Neural crest cell (in vitro differentiated cells): ENCODE measurements at places on chromosomes 11 and 22.

DNA sequence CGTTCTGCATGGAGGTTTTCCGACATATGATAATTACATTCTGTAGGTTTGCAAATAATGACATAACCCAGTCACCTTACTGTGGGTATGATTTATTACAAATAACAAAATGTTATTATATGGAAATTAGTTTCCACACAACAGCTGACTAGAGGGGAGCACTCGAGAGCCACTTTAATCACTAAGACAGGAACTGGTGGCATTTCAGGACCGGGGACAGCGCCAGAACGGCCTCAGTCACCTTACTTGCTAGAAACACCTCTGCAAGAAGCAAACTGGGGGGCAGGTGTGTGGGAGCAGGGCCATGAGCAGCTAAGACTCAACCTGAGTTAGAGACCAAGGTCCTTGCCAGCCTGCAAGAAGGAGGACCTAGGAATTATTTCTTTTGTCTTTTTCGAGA lies 199.9 kb downstream of the DSCAML1 start:
- peak; percentile 62 for DNase-seq

DNA sequence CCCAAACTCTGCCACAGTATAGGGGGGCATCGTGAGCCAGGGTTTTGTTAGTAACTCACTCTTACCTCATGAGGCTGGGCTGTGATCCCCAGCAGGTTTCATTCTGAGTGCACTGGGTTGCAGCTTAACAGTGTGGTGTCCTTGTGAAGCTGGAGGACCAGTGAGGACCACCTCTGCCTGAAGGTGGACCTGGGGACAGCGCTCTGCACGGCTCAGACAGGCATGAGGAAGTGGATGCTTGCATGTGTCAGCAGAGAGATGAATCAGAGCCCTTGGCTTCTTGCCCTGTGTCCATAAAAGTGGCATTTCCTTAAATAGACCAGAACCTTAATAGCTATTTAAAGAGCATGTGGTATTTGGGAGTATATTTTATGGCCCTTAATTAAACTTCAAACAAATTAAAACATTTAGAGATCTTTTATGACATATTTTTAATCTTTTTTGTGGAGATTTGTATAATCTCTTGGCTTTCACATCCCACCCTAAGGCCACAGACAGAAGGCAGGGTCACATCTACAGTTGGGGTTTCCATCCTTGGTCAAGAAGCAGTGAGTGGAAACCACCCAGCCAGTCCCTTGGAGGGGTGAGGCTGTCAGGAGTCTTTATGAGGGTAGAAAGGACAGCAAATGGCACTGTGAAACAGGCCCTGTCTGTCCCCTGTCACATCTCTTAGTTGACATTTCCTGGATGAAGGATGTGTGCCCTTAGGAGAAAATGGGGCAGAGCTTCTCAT lies 24.8 kb upstream of the ADORA2A start:
- no peak for DNase-seq

- DNase-seq, result no peak
Observed at GRCh38 chr22:19951346-19951745, 9.7 kb upstream of the TXNRD2 start.

DNA sequence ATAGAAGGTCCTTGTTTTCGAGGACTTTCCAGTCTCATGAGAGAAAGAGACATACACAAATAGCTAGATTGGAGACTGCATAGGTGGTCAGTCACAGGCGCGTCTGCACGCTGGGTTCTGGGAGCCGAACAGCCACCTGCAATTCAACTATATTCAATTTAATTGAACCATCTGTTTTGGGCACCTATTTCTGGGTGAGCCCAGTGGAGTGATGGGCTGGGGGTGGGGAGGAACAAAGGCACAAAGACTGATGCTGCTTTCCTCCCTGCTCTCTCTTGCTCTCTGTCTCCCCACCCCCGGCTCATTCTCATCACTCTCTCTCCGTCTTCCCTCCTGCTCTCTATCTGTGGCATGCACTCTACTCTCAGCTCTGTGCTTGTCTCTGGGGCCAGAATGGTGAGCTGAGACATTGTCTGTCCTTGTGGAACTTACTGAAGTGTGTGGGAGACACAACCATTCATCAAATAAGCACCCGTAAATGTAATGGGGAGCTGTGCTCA lies 48.1 kb upstream of the B3GAT1 start:
- DNase-seq, result no peak

GRCh38 chr11:38498721-38499120 lies 1900.7 kb upstream of the RAG2 start:
- no peak for DNase-seq

DNA sequence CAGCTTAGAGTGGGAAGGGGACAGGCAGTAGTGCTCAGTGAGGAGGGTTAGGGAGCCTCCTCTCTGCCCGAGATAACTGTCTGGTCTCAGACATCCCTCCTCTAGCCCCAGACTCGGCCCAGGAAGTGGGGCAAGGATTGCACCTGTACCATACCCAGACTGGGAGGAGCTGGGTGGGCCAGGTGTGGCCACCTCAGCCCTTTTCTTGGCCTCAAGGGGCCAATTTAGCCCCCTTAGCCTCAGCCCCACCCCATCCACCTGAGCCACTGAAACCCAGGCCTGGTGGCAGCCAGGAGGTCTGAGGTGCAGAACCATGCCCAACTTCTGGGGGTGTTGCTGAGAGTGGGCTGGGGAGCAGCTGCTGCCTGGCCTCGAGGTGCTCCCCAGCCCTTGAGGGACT lies 6.5 kb downstream of the RELT start:
- DNase-seq, result no peak

DNA sequence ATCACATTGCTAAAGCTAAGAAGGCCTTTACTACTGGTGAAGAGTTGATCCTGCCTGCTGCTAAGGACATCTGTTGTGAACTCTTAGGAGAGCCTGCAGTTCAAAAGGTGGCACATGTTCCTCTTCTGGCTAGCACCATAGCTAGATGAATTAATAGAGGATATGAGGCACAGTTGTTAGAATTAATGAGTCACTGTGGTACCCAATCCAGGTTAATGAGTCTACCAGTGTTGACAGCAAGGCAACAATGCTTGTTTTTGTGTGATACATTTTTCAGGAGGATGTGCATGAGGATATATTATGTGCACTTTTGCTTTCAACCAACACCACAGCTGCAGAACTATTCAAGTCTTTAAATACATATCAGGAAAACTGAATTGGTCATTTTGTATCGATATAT lies 12.0 kb downstream of the C11orf58 start:
- DNase-seq, result no peak

GRCh38 chr11:83035070-83035854 lies 36.4 kb downstream of the RAB30 start:
- no peak for DNase-seq

DNA sequence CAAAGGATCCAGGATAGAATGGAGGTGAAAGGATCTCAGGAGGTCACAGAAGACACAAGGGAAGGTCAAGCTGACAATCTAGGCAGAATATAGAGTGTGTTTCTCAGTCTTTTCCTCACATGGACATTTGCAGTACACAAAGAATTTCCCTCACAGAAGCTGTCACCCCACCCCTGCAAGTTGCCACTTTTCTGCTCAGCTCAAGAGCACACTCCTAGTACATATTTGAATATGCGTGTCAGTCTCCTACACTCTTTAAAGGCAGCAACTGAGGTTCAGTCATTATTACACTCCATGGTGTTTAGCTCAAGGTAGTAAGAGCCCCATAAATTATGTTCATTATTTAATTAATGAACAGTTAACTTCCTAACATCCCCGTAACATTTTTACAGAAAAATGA lies 59.1 kb downstream of the ETS1 start:
- no peak for DNase-seq

GRCh38 chr11:19368726-19369375 lies 128.1 kb upstream of the E2F8 start:
- no peak for DNase-seq

GRCh38 chr22:35352214-35353111 lies 28.4 kb upstream of the HMOX1 start:
- DNase-seq, result peak; percentile 21

DNA sequence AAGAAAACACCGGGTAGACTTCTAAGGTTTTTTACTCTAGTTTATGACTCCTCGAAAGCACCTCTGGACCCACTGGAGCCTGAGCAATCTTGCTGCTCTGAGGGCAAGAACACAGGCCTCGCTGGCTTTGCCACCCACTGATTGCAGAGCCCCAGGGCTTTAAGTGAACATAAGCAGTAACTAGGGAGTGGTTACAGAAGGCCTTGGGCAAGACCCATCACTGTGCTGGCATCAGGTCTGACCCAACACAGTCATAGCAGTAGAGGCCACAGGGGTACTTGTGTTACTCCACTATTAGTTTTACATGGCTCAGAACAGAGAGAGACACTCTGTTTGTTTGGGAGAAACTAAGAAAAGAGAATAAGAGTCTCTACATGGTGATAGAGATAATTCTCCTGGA lies 684.5 kb downstream of the FAM181B start:
- DNase-seq, result no peak

DNA sequence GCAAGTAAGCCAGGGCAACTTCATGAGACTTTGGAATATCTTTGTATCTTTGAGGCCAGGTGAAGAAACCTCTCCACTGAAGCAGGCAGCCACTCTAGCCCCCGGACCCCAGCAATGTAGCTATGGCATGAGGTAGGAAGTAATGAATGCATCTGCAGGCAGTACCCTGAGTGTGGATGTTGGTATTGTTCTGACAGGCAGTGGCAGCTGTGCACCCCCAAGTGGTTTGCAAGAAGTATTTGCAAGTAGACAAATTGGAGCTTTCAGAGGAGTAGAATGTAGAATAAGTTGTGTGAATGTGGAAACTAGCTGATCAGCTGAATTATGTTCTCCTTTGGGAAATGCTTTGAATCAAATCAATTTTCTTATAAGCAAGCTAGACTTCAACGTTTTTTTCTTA lies 194.4 kb upstream of the PGR start:
- DNase-seq, result no peak

DNA sequence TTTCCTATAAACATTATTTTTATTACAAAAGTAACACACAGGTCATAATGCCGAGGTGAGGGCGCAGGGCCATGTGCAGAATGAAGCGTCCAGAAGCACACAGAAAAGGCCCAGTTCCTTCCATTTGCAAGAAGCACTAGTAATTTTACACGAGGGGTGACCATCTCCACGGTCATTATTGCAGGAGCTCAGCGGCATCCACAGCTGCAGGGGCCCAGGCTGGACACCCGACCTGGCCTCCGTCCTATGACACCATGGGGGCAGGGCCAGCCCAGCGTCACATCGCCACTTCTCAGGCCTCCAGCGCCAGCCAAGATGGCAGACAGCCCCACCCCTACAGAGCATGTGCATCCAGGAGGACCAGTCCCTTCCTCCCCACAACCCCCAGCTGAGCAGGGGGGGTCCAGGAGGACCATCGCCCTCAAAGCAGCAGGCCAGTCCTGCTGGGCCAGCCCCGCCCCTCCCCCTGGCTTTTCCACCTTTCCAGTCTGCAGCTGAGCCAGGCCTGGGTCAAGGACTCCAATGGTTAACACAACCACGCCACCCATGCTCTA lies 3.5 kb downstream of the IGF2 start:
- no peak for DNase-seq

DNA sequence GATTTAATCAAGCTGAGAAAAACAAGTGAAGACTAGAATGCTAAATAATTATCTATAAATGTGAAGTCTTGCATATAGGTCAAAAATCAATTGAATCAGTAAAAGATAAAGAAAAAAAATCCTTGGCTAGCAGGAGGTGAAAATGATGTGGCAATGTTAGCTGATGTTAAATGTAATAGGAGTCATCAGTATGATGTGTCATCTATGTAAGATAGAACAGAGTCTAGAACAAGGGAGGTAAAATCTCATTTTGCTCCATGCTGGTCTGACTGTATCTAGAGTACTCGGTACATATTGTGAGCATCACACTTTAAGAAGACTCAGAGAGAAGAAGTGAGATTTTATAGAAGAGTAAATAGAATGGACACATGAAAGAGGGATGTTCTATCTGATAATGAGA lies 721.2 kb downstream of the ETS1 start:
- DNase-seq, result no peak

GRCh38 chr11:69638941-69639681 lies 1.8 kb upstream of the CCND1 start:
- peak; percentile 91 for DNase-seq

DNA sequence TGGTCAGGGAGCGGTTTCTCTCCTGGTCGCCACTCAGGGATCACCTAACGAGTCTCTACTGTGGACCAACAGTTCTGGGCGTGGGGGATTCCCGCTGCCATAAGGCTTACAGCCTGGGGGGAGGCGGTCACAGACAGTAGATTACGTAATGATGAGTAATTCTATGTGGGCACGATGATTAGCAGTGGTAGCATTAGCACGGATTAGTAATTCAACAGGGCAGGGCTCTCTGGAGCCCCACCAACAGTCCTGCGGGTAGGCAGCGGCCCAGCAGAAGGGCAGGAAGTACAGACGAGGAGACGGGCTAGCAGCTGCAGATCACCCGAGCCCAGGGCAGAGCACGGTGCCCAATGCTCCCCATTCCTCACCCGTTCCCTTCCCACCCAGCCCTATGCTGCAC lies 3.6 kb downstream of the SHISAL1 start:
- no peak for DNase-seq

- no peak for DNase-seq
Observed at GRCh38 chr22:46105494-46106278, 44.6 kb upstream of the PPARA start.

DNA sequence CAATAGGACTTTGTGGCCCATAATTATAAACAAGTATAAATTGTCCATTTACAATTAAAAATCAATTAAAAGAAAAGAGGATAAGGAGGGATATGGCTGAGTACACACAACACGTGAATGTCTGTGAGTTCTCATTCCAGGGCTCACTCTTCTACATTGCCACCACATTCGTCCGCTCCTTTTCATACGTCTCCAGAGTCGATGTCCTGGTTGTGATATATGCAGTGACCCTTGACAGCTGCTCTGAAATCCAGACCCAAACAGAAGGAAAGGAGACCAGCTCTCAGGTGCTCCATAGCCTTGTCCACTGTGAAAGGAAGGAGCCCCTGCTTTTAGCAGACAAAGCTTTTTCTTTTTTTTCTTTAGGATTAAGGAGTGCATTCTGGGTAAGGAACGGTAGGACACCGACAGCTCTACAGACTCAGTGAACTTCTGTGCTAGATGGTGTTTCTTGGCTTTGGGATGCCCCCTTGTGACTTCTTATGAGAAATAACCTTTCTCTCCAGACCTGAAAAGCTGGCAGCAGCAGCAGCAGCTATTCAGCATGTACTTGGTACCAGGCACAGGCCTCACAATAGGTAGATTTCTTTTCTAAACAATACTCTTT lies 19.7 kb upstream of the DNAJB13 start:
- peak; percentile 12 for DNase-seq

DNA sequence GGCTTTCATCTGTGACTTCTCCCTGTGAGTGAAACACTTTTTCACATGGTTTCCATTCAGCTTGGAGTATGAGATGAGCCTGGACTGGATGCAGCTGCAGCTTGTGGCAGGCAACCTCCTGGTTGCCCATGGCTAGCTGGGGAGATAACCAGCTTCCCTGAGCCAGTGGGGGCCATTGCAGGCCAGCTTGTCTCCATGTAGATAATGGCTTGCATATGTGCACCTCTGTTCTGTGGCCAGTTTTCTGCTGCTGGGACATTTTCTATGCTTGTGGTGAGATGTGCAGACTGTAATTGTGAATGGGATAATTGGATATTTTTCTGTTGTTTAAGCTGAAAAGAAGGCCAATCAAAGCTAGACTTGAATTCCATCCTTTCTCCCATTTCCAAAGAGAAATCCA lies 38.5 kb downstream of the INSC start:
- no peak for DNase-seq

GRCh38 chr11:76234021-76234415 lies 27.7 kb upstream of the WNT11 start:
- no peak for DNase-seq

GRCh38 chr22:37026325-37026724 lies 6.8 kb downstream of the MPST start:
- no peak for DNase-seq
